ENCODE measurements at places on chromosomes 2 and 18. TPM values are rescaled to one million over a fixed set of nuclear protein-coding genes. Genes with fewer than 3 reads are reported as not detected.

EDAR gene
- not detected for total RNA-seq

VSNL1 gene
- total RNA-seq: 930 TPM

DNA sequence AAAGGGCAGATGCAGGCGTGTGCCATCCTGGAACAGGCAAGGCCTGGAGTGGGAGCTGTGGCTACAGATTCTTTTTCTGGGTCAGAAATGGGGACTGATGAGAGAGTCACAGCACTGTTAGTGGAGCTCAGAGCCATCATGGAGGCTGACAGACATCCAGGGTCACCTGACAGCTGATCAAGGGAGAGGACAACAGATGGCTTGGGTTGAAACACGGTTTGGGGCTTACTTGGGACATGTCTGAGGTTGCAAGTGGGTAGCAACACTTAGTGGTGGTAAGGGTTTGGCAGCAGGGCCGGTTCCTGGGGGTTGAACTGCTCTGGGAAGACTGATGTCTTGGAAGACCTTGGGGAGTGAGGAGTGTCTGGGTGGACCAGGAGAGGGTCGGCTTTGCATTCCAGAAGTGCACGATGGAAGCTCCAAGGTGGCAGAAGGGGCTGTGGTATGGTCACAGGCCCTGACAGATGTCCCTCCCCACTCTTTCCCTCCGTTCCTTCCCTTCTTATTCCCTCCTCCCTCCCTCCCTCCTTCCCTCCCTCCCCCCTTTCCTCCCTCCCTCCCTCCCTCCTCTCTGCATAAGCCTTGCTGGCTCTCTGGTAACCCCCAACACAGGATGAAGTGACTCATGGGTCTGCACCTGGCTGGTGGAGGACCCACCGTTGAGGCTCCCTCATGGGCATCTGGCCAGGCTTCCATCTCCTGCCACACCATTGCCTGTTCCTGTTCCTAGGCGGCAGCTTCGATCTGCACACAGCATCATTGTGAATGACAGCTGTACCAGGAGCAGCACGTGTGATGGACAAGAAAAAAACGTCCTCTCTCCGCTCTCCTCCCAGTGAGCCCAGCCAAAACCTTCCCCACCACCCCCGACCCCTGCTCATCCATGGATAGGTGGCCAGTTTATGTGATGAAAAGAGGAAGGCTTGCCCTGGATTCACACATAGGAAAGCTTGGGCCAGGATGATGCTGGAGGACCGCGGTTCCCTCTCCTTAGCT lies 63.8 kb upstream of the RPL31 start:
- DNase-seq: no peak

- no peak for DNase-seq
These were observed 489.1 kb downstream of the CNTNAP5 start for GRCh38 chr2:124514236-124514635.

GRCh38 chr2:159290289-159290907 lies 3.9 kb upstream of the WDSUB1 start:
- no peak for DNase-seq

DNA sequence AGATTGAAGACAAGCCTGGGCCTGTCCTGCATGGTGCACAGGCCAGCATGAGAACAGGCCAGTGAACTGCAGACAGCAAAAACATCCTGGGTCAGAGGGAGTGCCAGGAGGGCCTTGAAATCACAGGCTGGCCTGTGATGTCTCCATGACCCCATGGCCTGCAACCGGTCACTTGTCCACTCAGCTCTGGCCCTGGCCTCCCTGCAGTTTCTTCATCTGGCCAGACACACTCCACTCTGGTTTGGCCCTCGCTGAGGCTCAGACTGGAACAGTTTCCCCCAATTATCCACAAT lies 12.6 kb downstream of the CYRIA start:
- no peak for DNase-seq

Measured in dorsolateral prefrontal cortex (tissue), 122 donors.